ENCODE measurements at places on chromosomes 13 and 19. TPM values are rescaled to one million over a fixed set of nuclear protein-coding genes. Genes with fewer than 3 reads are reported as not detected.

The IZUMO2 gene
- total RNA-seq, result not detected

The C19orf67 gene
- not detected for total RNA-seq

The LRRC4B gene
- not detected for total RNA-seq

The STXBP2 gene
- total RNA-seq, result 131 TPM

The KLK15 gene
- not detected for total RNA-seq

The SEMA6B gene
- not detected for total RNA-seq

DNA sequence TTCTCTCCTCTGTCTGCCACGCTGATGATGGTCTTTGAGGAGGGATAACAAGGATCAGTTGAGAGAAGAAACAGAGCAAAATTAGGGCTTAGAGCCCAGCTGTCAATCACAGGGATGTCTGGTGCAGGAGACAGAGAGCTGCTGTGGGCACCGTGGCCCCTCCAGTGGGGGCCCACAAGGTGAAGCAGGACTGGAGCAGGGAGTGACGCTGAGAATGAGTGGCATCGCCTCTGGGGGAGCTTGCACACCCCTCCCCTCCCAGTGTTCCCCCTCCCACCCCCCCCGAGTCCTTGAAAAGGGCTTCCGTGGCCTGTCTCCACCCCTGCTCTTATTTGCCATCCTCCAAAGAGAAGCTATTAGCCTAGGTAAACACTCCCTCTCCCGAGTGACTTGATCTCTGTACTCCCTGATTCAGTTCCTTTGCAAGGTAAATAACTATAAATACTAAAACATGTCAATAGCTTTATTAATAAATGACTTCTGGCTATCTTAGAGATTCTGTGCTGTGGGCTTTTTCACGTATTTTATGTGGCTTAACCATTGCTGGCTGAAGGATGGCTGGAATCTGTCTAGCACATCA, 440.0 kb downstream of the ZNF536 start:
- no peak overlapping the region for H3K4me3 ChIP-seq
- no peak overlapping the region for H3K27ac ChIP-seq
- DNase-seq, result no peak
- no peaks in the 10 kb centered on the region for H3K27me3 ChIP-seq
- H3K36me3 ChIP-seq, result no peaks in the 10 kb centered on the region
- H3K4me1 ChIP-seq, result no peaks in the 10 kb centered on the region

- no peak for DNase-seq
- no peak overlapping the region for H3K4me3 ChIP-seq
- H3K4me1 ChIP-seq, result no peaks in the 10 kb centered on the region
- no peaks in the 10 kb centered on the region for H3K36me3 ChIP-seq
- no peaks in the 10 kb centered on the region for H3K27me3 ChIP-seq
Observed at GRCh38 chr13:51772781-51773180, 31.2 kb downstream of the DHRS12 start.

GRCh38 chr19:44643605-44644401, at the start of gene PVR:
TSS of gene PVR (plus strand) at chr19:44643910. CDS start at chr19:44644097, 187 bp downstream.
- no peak for DNase-seq
- no peaks in the 10 kb centered on the region for H3K36me3 ChIP-seq
- peak within 1 kb of the TSS; percentile 77 for H3K4me3 ChIP-seq
- peaks cover 15% of the 10 kb centered on the region for H3K27me3 ChIP-seq
- no peaks in the 10 kb centered on the region for H3K4me1 ChIP-seq
- no peak within 1 kb of the TSS for H3K27ac ChIP-seq

DNA sequence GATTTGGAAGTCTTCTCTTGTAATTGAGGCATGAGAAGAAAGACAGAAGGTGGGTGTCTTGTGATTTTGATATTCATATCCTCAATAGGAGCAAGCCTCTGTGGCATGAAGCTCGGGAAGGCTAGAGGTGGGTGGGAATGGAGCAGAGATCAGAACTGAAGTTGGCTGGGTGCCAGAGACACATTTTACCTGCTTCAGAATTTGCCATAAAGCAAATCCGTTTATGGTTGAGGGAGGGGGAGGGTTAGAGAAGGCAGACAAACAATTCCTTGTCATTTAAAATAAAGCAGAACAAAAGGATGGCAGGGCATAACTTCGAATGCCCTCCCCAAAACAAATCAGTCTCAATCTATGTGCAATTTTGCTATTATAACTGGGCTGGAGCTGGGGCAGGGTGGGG, 305.9 kb downstream of the KLF5 start:
- DNase-seq, result no peak
- H3K27me3 ChIP-seq, result peaks cover 1% of the 10 kb centered on the region
- H3K4me3 ChIP-seq, result no peak overlapping the region
- H3K36me3 ChIP-seq, result no peaks in the 10 kb centered on the region
- no peaks in the 10 kb centered on the region for H3K4me1 ChIP-seq
- no peak overlapping the region for H3K27ac ChIP-seq

DNA sequence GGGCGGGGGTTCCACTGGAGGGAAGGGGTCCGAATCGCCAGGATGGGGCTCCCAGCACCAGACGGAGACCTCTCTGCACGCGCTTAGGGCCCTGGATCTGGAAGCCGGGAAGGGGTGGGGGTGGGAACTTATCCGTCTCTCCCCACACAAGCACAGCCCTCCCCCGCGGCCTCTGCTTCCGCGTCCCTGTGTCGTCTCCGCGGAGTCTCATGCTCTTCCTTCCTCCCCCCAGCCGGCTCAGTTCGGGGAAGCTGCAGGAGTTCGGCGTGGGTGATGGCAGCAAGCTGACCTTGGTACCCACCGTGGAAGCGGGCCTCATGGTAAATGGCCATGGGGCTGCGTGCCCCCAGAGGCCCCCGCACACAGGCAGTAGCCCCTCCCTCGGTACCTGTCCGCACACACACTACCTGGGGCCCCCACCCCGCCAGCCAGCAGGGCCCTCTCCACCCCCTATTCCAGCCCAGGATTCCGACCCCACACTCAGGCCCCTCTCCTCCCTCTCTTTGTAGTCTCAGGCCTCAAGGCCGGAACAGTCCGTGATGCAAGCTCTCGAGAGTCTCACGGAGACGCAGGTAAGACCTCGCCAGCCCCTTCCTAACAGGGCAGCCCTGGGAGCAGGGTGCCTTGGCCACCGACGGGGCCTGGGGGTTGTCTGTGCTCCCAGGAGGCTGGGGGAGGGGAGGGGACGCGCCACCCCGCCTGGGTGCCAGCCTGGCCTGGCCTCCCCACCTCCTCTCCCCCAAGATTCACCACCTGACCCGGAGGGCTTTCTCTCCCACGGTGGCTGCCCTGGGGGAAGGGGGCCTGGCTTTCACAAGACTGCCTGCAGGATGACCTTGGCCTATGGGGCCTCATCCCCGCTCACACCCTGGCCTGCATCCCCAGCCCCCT, 3.2 kb downstream of the MIDN start:
- DNase-seq, result peak; percentile 78
- H3K27ac ChIP-seq, result peak overlapping the region; percentile 91
- peaks cover 18% of the 10 kb centered on the region for H3K4me1 ChIP-seq
- H3K4me3 ChIP-seq, result peak overlapping the region; percentile 95

- no peak overlapping the region for H3K4me3 ChIP-seq
- no peaks in the 10 kb centered on the region for H3K27me3 ChIP-seq
- no peaks in the 10 kb centered on the region for H3K36me3 ChIP-seq
- no peak for DNase-seq
- H3K27ac ChIP-seq, result no peak overlapping the region
- no peaks in the 10 kb centered on the region for H3K4me1 ChIP-seq
Observed at GRCh38 chr13:111609631-111610030, 289.2 kb downstream of the TEX29 start.

GRCh38 chr19:43362745-43363144, 9.3 kb downstream of the CD177 start:
- DNase-seq, result no peak
- H3K27me3 ChIP-seq, result no peaks in the 10 kb centered on the region
- H3K36me3 ChIP-seq, result no peaks in the 10 kb centered on the region
- H3K4me3 ChIP-seq, result no peak overlapping the region
- no peak overlapping the region for H3K27ac ChIP-seq

DNA sequence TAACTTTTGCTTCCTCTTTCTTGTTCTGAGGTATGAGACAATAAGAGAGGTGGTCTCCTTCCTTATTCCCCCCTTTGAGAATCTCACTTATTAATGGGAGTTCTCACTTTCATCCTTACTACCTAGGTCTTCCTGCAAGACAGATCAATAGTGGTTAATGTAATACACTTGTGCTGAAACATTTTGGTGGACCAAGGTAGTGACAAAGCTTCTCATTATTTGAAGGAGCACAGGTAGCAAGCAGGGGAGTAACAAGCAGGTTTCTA, 17.9 kb downstream of the ZNF700 start:
- DNase-seq, result no peak
- no peaks in the 10 kb centered on the region for H3K27me3 ChIP-seq
- no peak overlapping the region for H3K27ac ChIP-seq
- peaks cover 94% of the 10 kb centered on the region for H3K36me3 ChIP-seq
- H3K4me1 ChIP-seq, result no peaks in the 10 kb centered on the region
- no peak overlapping the region for H3K4me3 ChIP-seq

DNA sequence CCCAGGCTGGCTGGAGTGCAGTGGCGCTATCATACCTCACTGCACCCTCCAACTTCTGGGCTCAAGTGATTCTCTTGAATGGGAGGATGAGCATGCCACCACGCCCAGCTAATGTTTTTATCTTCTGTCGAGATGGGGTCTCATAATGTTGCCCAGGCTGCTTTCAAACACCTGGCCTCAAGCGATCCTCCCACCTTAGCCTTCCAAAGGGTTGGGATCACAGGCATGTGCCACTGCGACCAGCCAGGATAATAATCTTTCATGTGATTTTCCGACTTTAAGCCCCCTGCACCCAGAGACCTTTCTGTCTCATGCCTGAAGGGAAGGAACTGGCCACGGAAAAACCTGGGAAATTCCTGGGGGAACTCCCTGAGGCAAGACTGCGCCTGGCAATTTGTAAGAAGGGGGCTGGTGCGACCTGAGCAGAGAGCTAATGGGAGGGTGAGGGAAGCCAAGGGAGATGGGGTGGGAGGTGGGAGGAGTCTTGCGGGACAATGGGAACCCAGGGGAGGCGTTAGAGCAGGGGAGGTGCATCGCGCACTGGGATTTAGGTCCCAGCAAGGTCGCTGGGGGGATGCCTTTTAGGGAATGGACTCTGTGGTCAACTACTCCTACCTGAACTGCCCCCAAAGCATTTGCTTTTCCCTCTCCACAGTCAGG, 1.2 kb upstream of the CCDC124 start:
- H3K4me1 ChIP-seq, result peaks cover 31% of the 10 kb centered on the region
- H3K4me3 ChIP-seq, result peak overlapping the region; percentile 41
- H3K36me3 ChIP-seq, result no peaks in the 10 kb centered on the region
- peak overlapping the region; percentile 80 for H3K27ac ChIP-seq
- no peak for DNase-seq
- H3K27me3 ChIP-seq, result no peaks in the 10 kb centered on the region

GRCh38 chr19:13441810-13442512, 64.3 kb downstream of the CACNA1A start:
- H3K27me3 ChIP-seq, result no peaks in the 10 kb centered on the region
- DNase-seq, result peak; percentile 61
- H3K27ac ChIP-seq, result no peak overlapping the region
- H3K36me3 ChIP-seq, result no peaks in the 10 kb centered on the region

DNA sequence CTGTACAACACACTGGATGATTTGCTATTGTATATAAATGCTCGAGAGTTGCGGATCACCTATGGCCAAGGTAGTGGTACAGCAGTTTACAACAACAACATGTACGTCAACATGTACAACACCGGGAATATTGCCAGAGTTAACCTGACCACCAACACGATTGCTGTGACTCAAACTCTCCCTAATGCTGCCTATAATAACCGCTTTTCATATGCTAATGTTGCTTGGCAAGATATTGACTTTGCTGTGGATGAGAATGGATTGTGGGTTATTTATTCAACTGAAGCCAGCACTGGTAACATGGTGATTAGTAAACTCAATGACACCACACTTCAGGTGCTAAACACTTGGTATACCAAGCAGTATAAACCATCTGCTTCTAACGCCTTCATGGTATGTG, 21.5 kb downstream of the OLFM4 start:
- no peaks in the 10 kb centered on the region for H3K4me1 ChIP-seq
- no peak overlapping the region for H3K27ac ChIP-seq
- H3K4me3 ChIP-seq, result no peak overlapping the region
- DNase-seq, result no peak
- no peaks in the 10 kb centered on the region for H3K36me3 ChIP-seq

- DNase-seq, result no peak
- no peaks in the 10 kb centered on the region for H3K27me3 ChIP-seq
Observed at GRCh38 chr13:112867301-112867711, 101.7 kb upstream of the MCF2L start.

- DNase-seq, result no peak
- no peaks in the 10 kb centered on the region for H3K36me3 ChIP-seq
- no peaks in the 10 kb centered on the region for H3K27me3 ChIP-seq
- H3K4me3 ChIP-seq, result no peak overlapping the region
Observed at GRCh38 chr13:111917086-111917485, 149.9 kb upstream of the SOX1 start.

DNA sequence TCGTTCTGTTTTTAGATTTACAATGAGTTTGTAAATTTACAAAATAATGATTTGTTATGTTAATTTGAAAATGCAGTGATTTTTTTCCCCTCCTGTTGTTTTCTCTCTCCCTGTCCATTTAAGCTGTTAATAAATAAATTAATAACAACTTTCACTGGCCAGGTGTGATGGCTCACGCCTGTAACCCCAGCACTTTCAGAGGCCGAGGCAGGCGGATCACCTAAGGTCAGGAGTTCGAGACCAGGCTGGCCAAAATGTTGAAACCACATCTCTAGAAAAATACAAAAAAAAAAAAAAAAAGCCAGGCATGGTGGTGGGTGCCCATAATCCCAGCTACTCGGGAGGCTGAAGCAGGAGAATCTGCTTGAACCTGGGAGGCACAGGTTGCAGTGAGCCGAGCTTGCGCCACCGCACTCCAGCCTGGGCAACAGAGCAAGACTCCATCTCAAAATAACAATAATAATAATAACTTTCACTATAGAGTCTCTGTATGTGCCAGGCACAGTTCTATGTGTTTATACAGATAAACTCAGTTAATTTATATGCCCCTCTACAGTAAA, 229.2 kb upstream of the ARGLU1 start:
- DNase-seq, result no peak
- no peaks in the 10 kb centered on the region for H3K4me1 ChIP-seq
- H3K27ac ChIP-seq, result no peak overlapping the region
- H3K4me3 ChIP-seq, result no peak overlapping the region
- H3K27me3 ChIP-seq, result peaks cover 2% of the 10 kb centered on the region

DNA sequence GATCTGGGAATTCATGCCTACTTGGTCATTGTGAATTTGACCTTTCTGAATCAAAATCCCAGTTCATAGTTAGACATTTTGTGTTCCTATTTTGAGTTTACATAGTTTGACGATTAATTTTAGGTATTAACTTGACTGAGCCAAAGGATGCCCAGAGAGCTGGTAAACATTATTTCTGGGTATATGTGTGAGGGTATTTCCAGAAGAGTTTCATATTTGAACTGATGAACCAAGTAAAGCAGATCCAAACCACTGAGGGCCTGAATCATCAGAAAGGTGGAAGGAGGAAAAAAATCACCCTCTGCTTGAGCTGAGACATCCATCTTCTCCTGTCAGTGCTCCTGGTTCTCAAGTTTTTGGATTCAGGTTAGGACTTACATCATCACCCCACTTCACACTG, 116.6 kb downstream of the CYSLTR2 start:
- no peak overlapping the region for H3K4me3 ChIP-seq
- no peak for DNase-seq
- H3K4me1 ChIP-seq, result peaks cover 8% of the 10 kb centered on the region
- no peak overlapping the region for H3K27ac ChIP-seq
- H3K36me3 ChIP-seq, result no peaks in the 10 kb centered on the region
- H3K27me3 ChIP-seq, result peaks cover 34% of the 10 kb centered on the region

All from activated CD4-positive, alpha-beta T cell treated with anti-CD3 and anti-CD28 coated beads, Interleukin-2, amount 10 ng/mL, durations not matched to agents 7 days and 5 days (primary cell).